C1 segment of cervical spinal cord (tissue), 14 donors: ENCODE measurements at places on chromosomes 11 and 22.

- DNase-seq, result no peak
Observed at GRCh38 chr11:61111786-61112517, 9.7 kb downstream of the CD5 start.

DNA sequence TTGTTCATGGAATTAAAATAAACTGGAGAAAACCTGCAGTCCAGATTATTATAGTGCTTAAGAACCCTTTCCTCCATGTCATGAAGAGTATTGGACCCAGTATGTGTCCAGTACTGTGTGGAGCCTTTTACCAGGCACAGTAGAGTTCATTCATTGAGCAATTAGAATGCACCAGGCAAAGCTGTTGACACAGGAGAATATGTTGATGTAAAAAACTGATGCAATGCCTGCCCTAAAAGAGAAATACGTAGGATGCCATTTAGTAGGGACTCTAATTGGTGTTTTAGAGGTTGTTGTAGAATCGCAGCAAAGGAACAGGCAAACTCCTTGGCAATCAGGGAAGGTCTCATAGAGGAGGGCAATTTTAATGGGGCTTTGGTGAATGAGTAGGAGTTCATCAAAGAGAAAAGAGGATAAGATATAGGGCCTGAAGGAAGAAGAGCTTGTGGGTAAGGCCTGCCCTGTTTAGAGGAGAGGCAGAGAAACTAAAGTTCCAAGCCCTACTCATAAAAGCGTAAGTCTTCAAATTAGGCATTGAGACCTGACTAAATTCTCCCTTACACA is 126.4 kb downstream of the SEZ6L start:
- DNase-seq, result no peak

GRCh38 chr11:12259956-12260355 is 117.4 kb upstream of the PARVA start:
- DNase-seq, result no peak

DNA sequence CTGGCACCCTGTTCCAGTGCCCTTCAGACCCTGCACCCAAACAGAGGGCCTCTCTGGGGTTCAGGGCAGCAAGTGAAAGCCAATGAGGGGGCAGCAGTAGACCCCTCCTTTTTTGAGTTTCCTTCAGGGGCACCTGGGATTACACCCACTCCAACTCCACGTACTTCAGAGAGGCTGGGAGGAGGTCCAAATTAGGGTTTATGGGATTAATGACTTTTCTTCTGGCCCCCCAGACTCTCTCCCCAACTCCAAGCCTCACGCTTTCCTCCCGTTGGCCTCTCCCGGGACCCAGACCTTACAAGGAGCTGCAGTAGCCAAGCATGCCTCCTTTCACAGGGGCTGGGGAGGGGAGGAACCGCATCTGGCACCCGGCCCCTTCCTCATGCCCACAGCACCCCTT is 101.7 kb downstream of the NECTIN1 start:
- DNase-seq, result no peak

DNA sequence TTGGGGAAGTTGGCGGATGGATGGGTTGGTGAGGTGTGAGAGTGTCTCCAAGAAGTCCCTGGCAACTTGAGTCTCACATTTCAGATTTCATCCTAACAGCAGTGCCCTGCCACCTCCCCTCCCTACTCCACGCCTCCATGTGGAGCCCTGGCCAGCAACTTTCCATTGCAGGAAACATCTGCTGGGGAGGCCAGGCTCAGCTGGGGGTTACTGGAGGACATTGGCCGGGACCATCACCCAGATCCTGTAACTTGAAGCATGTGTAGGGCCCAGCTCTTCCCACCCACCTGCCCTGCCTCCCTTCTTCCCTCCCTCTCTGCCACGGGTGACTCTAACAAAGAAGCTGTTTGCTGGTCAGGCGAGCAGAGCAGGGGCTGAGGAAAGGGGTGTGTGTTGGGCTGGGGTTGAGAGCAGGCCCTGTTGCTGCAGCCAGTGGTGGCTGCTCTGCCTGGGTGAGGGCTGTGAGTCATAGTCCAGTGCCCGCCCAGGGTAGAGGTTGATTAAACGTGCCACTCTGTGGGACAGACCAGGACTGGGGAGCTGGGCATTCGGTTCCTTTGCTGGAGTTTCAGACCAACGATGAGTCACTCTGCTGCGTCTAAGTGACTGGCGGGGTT is 64.0 kb downstream of the SCN3B start:
- no peak for DNase-seq

- DNase-seq, result no peak
Observed at GRCh38 chr11:71568704-71569349, 3.5 kb downstream of the KRTAP5-10 start.

- no peak for DNase-seq
Observed at GRCh38 chr11:123214396-123214795, 19.3 kb upstream of the CLMP start.

DNA sequence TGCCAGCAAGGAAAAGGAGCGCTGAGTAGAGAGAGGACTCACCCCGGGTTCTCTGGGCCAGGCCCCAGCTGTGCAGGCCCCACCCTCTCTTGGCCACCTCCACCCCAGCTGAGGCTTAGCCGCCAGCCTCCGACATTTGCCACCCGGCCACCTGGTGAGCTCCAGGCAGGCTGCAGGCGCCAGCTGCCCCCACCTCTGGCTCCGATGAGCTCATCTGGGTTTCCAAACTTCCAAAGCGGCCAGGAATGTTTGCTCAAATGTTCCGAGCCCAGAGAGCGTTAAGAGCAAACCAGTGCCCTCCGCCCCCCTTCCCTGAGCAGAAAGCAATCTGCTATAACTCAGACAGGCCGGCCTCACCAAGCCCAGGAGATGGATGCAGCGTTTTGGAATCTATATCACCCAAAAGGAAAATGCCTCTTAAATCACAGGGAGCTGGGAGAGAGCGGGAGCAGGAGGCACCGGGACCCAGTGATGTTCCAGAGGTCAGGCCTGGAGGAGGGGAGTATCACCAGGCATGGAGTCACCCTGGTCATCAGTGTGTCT is 9.1 kb upstream of the MN1 start:
- DNase-seq, result no peak

GRCh38 chr11:12285106-12285505 is 92.3 kb upstream of the PARVA start:
- no peak for DNase-seq

GRCh38 chr11:23543651-23544222 is 683.5 kb upstream of the CCDC179 start:
- DNase-seq, result no peak

- DNase-seq, result no peak
Observed at GRCh38 chr22:27391092-27391770, 410.3 kb downstream of the MN1 start.

DNA sequence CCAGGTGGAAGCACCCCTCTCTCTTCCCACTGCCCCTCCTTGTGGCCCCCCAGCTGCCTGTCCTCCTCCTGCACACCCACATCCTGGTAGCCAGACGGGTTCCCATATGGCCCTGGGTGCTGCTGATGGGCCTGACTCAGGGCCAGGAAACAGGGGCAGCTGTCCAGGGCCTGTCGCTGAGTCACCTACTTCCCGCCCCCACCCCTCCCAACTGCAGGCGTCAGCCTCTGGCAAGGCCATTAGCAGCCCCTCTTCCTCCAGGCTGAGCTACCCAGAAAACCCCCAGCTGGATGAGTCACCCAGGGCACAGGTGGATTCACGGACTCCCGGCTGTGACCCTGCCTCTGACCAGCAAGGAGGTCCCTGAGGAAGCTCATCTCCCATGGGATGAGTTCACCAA is 6.9 kb upstream of the GAL start:
- no peak for DNase-seq

DNA sequence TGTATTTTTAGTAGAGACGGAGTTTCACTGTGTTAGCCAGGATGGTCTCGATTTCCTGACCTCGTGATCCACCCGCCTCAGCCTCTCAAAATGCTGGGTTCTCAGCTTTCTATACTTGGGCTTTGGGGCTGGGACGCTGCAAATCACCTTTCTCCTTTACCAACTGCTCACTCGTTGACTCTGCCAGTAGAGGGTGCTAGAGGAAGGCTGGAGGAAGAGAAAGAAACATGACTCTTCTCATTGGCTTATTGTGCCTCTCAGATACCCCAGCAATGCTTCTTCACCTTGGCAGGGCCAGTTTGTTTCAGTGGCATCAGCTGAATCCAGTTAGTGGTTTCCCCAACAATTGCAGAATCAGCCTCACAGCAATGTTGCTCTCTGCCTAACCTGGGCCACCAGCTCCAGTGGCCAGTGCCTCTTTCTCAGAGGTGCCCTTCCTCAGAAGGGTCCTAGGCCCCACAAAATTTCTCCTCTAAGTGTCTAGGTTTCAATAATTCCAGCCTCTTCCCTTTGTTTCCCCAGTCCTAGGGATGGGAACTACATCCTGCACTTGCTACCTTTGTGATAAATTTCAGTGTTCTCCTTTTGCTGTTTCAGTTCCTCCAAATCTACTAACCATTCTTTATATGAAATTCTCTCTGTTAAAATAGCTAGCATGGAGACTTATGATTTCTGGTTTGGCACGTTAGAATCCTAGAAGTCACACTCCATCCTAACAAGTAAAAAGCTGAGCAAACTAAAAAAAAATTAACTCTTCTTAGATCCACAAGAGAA is 71.5 kb upstream of the VSTM5 start:
- no peak for DNase-seq

DNA sequence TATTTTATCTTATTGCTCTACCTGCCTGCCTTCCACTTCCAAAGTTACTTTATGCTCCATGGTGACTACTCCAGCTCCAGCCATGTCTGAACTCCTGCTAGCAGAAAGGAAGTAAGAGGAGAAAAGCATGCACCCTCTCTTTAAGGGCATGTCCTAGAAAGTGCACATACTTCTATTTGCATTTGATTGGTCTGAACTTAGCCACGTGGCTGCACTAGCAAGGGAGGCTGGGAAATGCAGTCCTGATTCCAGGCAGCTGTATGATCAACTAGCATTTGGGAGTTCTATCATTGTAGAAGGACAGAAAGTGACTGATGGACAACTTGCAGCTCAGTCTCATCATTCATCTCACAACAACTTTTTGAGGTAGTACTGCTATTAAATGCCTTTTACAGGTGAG is 515.7 kb downstream of the BUD13 start:
- DNase-seq, result no peak

- DNase-seq, result no peak
Observed at GRCh38 chr11:115505175-115505574, 960 bp upstream of the CADM1 start.

DNA sequence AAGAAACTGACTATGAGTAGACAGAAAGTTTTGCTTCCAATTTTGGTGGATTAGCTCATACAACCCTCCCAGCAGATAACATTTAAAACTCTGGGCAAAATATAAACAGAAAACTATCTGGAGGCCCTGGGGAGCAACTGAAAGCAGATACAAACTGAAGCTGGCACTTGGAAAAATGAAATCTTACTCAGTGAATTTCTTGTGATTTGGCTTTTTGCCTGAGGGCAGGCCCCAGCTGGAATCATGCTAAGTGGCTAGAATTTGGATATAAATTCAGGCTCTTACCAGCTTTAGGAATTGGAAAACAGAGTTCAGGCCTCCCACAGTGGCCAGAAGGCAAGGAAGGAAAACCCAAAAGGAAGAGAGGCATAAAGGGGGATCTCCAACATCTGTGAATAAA is 85.8 kb downstream of the EFCAB6 start:
- no peak for DNase-seq

GRCh38 chr11:58334708-58335107 is 24.2 kb downstream of the OR5B17 start:
- DNase-seq, result no peak

GRCh38 chr11:24704716-24705115 is 207.9 kb downstream of the LUZP2 start:
- no peak for DNase-seq

- DNase-seq, result no peak
Observed at GRCh38 chr22:43501878-43502277, 90.1 kb downstream of the MPPED1 start.

DNA sequence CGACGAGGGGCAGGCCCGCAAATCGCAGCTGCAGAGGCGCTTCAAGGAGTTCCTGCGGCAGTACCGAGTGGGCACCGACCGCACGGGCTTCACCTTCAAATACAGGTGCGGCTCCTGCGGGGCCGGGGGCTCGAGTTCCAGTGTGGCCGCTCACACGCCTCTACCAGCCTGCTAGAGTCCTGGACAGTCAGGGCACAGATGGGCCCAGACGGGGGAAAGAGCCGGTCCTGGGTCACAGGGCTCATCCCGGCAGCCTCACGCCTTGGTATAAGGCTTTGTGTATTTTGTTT is 506 bp downstream of the MCM5 start:
- no peak for DNase-seq

DNA sequence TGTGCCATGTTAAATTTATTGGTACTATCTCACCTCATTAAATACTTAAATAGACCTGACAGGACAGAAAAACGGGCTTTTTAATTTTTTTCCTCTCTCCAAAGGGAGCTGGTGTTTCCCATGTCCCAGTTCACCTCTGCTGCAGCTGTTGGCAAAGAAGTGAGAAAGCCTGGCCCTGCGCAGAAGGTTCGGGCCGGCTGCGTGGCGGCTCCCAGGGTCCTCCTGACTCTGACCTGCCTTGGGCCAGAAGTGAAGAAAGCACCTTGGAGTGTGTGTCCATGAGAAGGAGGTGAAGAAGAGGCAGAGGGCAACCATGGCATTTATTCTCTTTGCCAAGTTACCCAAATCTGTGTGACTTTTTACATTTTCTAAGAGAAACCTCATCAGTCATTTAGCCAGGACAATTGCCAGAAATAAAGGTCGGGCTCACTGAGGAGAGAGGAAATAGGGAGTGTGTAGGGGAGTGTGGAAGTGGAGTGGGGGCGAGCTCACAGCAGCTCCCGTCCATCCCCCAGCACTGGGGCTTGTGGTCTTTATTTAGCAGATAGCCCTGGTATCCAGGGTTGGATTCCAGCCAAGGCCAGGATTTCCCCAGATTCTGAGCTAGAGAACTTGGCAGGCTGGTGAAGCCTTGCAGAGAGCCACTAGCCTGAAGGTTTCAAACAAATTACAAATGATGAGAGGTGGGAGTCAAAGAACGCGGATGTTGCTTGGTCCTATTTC is 102.4 kb upstream of the CADM1 start:
- DNase-seq, result no peak

DNA sequence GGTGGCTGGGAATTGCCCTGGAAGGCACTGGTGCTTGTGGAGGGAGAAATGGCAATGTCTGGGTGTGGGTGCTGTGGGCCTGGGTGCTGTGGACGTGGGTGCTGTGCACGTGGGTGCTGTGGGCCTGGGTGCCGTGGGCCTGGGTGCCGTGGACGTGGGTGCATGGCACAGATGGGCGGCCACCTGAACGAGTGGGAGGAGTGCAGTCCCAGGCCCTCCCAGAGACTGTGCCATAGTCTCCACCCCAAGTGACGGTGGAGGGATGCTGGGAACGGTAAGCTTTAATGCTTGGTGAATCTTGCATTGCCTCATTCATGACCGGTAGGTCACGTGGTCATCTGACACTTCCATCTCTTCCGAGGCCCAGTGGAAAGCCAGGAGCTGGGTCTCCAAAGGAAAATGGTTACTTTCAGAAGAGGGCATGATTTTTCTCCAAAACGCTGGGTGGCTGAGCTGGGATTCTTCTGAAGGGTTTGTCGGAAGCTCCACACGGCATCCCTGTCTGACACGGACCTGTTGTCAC is 28.8 kb upstream of the BRSK2 start:
- DNase-seq, result no peak

DNA sequence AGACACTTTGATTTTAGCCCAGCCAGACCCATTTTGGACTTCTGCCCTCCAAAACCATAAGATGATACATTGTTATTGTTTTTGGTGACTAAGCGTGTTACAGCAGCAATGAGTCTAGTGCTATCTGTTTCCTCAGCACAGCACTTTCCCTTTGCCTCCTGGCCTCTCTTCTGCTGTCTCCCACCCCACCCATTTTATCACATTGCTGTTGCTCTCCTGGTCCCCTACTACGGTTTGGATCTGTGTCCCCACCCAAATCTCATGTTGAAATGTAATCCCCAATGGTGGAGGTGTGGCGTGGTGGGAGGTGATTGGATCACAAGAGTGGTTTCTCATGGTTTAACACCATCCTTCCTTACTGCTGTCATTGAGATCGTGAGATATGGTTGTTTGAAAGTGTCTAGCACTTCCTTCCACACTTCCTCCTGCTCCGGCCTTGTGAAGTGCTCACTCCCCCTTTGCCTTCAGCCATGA is 59.8 kb upstream of the CD82 start:
- DNase-seq, result no peak
